ENCODE measurements at places on chromosomes 3 and 15. TPM values are rescaled to one million over a fixed set of nuclear protein-coding genes. Genes with fewer than 3 reads are reported as not detected.

ARRDC4 gene
- 9.2 TPM for total RNA-seq

TRPM1 gene
- not detected for total RNA-seq

CPLX3 gene
- not detected for total RNA-seq

SI gene
- total RNA-seq: not detected

TF gene
- total RNA-seq: 0.28 TPM

HIGD2B gene
- total RNA-seq: not detected

UROC1 gene
- total RNA-seq: not detected

CPNE9 gene
- not detected for total RNA-seq

TERB2 gene
- total RNA-seq: not detected

ACOX2 gene
- 25.8 TPM for total RNA-seq

CCR9 gene
- not detected for total RNA-seq

GRK7 gene
- not detected for total RNA-seq

PDZRN3 gene
- 77.3 TPM for total RNA-seq

PTPRG gene
- total RNA-seq: 42.1 TPM

SYNPR gene
- total RNA-seq: not detected

FILIP1L gene
- 74.7 TPM for total RNA-seq

HDC gene
- not detected for total RNA-seq

SLC24A5 gene
- total RNA-seq: not detected

NAALADL2 gene
- total RNA-seq: 13.7 TPM

CHRM5 gene
- under 0.01 TPM for total RNA-seq

PYGO1 gene
- 8.6 TPM for total RNA-seq

CLDN16 gene
- total RNA-seq: under 0.01 TPM

SAMMSON gene
- not detected for total RNA-seq

BNC1 gene
- 7.3 TPM for total RNA-seq

HIGD1A gene
- total RNA-seq: 103 TPM

GABRR3 gene
- 0.09 TPM for total RNA-seq

KLHL25 gene
- total RNA-seq: 3.7 TPM

GPR62 gene
- total RNA-seq: 0.09 TPM

GMNC gene
- total RNA-seq: not detected

EDEM1 gene
- 21.1 TPM for total RNA-seq

EPHB1 gene
- 0.28 TPM for total RNA-seq

GOLGA8M gene
- 0.92 TPM for total RNA-seq

CYP1A1 gene
- 0.71 TPM for total RNA-seq

ITIH3 gene
- total RNA-seq: 0.09 TPM

IL5RA gene
- total RNA-seq: not detected

NANOGP8 gene
- total RNA-seq: not detected

KCNMB3 gene
- total RNA-seq: 1.1 TPM

ISL2 gene
- total RNA-seq: 0.37 TPM

All from smooth muscle cell of bladder (primary cell).